ENCODE measurements at places on chromosomes 16 and 17.
A peak's percentile ranks its signal among the peaks of the same experiment; 100 is the strongest.

- DNase-seq, result no peak
Measured at GRCh38 chr16:69003500-69003899, 102.0 kb upstream of the HAS3 start.

DNA sequence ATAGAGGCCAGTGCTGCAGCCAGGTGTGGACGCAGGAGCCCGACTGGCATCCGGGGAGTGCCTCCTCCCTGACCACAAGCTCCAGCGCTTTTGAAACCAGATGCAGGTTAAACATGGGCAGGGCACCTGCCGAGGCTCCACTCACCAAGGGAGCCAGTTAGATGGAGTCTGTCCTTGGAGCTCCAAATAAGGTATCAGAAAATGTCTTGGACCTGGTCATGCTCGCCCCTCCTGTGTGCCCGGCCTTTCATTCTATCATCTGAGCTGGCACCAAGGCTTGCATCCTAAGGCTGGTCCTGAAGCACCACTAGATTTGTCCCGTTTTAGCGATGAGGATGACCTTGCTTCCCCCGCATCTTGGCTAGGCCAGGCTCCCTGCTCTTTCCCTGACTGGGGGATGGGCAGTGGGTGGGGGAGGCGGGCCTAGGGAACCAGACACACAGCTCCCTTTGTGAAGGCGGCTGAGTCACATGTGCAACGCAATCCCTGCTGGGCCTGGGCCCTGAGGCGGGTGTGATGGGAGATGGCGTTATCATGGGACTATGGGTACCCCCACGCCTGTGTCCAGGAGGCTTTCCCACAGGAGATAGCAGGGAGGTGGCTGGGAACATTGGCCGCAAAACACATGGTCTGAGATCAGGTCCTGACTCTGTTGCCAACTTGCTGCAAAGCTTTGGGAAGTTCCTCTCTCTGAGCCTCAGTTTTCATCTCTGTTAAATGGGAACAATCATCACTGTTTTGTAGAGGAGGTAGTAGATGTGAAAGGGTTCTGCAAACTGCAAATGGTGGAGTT lies 5.0 kb upstream of the ADGRG1 start:
- peak; percentile 78 for DNase-seq

DNA sequence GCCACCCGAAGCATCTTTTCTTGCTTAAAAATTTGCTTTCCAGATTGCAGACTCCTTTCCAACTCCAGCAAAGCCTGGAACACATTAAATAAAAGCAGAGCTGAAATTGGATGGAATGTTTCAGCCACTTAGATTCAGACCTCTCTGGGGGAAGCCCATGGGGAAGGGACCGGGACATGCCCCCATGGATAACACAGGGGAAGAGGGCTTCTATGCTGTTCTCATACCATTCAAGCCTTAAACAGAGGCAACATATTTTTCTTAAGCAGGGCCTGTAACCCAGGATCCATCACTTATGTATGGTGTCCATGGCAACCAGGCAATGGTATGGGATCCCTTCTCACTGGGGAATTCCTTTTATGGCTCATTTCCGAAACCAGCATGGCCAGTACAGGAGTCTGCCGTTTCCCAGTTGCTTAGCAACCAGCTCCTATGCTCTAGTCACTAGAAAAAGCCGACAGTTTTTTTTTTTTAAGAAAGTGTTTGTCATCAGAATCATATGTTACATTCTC lies 62.0 kb upstream of the MARCHF10 start:
- DNase-seq, result no peak

GRCh38 chr17:45841883-45842525 lies 2.7 kb upstream of the SPPL2C start:
- DNase-seq, result no peak

DNA sequence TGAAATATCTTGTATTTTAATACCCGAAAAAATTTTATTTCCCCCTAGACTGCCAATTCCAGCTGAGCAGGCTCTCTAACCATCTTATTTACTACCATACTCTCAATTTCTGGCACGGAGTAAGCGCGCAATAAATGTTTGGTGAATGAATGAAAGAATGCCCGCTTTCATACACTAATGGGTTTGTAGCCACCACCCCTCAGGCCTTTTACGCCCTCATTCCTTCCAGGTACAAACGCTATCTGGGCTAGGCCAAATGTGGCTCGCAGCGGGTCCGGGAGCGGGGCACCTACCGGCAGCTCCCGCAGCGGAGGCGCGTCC lies 536 bp upstream of the PLD2 start:
- no peak for DNase-seq

Data from anterior cingulate cortex (tissue), 58 donors.